ENCODE measurements at places on chromosomes 7 and 10.

DNA sequence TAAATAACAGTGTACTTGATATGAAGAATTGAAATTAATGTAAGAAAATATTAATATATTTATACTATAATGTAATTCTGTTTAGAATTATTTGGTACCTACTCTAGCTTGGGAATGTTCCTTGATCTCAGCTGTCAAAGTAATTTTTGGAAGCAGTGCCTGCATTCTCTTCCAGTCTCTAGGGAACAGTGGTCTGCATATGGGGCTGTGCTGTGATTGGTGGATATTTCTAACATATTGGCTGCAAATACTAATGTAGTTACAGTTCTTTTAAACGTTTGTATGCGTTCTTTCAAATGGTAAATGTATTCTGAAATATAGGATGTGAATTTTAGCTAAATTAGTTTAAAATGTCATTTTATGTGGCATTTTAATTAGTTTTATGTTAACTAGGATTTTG is 87.2 kb downstream of the PHF14 start:
- no peak for DNase-seq

- DNase-seq = no peak
These were observed 197.3 kb downstream of the PPP1R9A start for GRCh38 chr7:95104739-95105138.

- no peak for DNase-seq
These were observed 19.9 kb downstream of the ATAD1 start for GRCh38 chr10:87798082-87798481.

GRCh38 chr7:67512481-67512880 is 515.8 kb downstream of the TYW1 start:
- no peak for DNase-seq

DNA sequence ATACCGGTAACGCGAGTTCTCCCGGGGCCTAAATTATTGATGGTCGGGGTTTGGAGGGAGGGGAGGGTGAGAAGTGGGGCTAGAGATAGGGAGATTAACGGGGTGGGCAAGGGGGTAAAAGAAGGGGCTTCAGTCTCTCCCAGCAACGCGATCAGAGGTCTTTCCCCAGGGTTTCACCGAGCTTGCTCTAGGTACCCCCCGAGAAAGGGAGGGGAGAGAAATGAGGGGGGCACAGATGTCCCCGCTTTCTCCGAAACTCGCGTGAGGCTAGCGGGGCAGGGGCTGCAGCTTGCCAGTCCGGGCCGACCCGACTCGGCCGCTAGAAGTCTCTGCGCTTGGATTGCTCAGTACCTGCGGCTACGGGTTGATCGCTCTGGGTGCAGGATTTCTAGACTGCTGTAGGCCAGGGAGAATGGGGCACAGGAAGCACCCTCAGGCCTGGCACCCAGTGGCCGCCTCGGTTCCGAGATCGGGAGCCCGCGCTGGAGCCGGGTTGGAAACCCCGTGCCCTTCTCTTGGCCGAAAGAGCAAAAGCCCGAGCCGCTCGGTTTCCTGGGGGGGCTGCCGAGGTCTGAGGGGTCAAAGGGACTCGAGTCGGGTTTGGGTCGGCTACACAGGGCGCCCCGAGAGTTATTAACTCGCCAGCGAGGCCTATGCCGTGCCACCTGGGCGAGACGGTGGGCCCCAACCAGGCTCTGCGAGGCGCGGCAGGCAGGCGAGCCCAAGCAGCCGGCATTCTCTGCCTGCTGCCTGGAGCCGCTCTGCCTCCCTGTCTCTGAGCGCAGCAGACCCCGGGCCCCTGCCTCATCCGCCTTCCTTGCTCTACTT is 3.1 kb downstream of the PAX2 start:
- DNase-seq = no peak

DNA sequence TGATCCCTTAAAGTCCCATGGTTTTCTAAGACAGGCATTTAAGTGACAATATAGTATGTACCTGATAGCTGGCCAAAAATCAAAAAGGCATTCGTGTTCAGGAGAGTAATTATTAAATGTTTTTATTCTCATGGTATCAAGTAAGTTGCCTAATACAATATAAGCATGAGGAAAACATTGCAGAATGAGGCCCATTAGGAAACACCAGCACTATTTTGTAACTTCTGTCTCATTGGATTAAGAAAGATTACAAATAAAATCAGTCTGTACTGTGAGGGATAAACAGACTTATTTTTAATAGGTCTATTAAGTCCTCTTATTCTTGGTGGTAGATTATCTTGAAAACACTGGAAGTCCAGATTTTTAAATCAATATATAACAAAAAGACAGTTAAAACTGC is 110.1 kb downstream of the SNX13 start:
- DNase-seq = no peak

DNA sequence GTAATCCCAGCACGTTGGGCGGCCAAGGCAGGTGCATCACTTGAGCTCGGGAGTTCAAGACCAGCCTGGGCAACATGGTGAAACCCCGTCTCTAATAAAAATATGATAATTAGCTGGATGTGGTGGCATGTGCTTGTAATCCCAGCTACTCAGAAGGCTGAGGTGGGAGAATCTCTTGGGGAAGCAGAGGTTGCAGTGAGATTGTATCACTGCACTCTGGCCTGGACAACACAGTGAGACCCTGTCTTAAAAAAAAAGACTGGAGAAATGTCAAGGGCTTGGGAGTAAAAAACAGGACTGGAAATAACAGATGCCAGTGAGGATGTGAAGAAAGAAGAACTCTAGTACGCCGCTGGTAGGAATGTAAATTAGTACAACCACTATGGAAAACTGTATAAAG is 16.7 kb upstream of the NUP205 start:
- no peak for DNase-seq

GRCh38 chr10:22023508-22023907 is 20.0 kb upstream of the DNAJC1 start:
- DNase-seq = no peak

GRCh38 chr10:13470270-13470669 is 58.5 kb downstream of the BEND7 start:
- DNase-seq = no peak

GRCh38 chr7:65444899-65445823 is 71.5 kb downstream of the ZNF92 start:
- DNase-seq = no peak

DNA sequence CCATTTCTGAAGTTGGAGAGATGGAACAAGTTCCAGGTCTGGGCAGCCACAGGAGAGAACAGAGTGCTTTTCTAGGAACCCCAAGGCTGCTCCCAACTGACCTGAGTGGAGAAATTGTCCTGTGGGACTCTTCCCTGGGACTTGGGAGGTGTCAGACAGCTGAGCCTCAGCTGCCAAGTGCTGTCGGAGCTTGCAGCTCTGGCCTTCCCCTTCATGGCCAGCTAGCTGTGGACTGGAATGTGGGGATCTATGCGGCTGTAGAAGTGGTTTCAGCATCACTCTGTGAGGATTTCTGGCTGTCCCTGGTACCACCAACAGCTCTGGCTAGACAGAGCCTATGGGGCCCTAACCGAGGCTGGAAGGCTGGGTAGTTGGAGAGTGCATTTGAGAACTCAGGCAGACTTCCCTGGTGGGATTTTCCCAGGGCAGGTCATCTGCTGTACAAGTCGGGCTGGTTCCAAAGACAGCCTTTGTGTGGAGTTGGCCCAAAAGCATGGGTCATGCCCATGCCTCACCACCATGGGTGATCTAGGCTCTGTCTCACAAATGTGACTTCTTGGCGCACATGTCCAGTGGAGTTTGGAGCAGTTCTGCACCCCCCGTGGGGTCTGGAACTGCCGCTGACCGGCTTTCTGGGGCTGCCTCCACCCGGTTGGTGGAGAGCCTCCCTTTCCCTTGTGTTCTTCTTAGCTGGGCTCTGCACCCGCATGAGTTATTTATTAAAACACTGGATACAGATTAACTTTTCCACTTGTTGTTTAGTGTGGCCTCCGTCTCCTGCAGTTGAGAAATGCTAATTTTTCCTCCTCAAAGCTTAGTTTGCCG is 10.9 kb downstream of the SUFU start:
- DNase-seq = no peak

DNA sequence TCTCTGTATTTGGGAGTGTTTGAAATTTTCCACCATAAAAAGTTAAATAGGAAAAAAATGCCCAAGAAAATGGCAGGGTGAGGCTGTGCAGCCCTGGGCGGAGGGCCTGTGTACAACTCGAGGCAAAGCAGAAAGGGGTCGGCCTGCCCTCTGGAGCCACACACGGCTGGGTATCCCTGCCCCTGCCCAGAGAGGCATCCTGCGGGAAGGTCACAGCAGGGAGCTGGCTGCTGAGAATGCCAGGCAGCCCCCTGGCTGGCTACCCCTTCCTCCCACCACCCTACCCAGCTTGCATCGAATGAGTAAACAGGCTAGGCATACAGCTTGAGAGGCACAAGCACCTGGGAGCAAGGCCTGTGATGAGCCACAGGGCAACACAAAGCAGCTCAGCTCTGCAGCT is 46.1 kb downstream of the CAMK2B start:
- DNase-seq = no peak

GRCh38 chr10:4770801-4771553 is 55.0 kb upstream of the AKR1E2 start:
- no peak for DNase-seq
